ENCODE measurements at places on chromosomes 4 and X. TPM values are rescaled to one million over a fixed set of nuclear protein-coding genes. Genes with fewer than 3 reads are reported as not detected.
A peak's percentile ranks its signal among the peaks of the same experiment; 100 is the strongest.

- no peak overlapping the region for H3K4me3 ChIP-seq
- peaks cover 3% of the 10 kb centered on the region for H3K27me3 ChIP-seq
- H3K27ac ChIP-seq: no peak overlapping the region
- no peaks in the 10 kb centered on the region for H3K4me1 ChIP-seq
- DNase-seq: no peak
- no peaks in the 10 kb centered on the region for H3K36me3 ChIP-seq
Observed at GRCh38 chr4:38205261-38205660, 245.1 kb downstream of the PTTG2 start.

GRCh38 chrX:2811271-2811670 is 17.5 kb upstream of the GYG2 start:
- peaks cover 18% of the 10 kb centered on the region for H3K27me3 ChIP-seq
- DNase-seq: no peak
- H3K27ac ChIP-seq: no peak overlapping the region
- H3K36me3 ChIP-seq: no peaks in the 10 kb centered on the region

DNA sequence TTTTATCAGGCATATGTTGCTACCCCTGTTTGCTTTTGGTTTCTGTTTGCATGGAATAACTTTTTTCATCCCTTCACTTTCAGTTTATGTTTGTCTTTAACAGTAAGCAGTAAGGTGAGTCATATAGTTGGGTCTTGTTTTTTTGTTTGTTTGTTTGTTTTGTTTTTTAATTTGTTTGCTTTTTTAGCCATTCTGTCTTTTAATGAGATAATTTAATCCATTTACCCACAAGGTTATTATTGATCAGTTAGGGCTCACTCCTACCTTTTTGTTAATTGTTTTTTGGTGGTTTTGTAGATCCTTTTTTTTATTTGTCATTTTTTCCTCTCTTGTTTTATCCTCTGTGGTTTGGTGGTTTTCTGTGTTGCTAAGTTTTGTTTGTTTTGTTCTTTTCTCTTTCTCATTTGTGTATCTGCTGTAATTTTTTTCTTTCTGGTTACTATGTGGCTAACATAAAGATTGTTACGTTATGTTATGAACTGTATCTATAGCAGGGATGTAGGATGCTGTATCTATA is 379.5 kb upstream of the MAD2L1 start:
- H3K36me3 ChIP-seq: no peaks in the 10 kb centered on the region
- DNase-seq: no peak
- H3K4me3 ChIP-seq: no peak overlapping the region
- peaks cover 3% of the 10 kb centered on the region for H3K4me1 ChIP-seq
- peaks cover 9% of the 10 kb centered on the region for H3K27me3 ChIP-seq

- no peak for DNase-seq
- H3K4me1 ChIP-seq: peaks cover 2% of the 10 kb centered on the region
- H3K4me3 ChIP-seq: no peak overlapping the region
- no peaks in the 10 kb centered on the region for H3K36me3 ChIP-seq
Observed at GRCh38 chr4:128457726-128458125, 170.1 kb upstream of the PGRMC2 start.

DNA sequence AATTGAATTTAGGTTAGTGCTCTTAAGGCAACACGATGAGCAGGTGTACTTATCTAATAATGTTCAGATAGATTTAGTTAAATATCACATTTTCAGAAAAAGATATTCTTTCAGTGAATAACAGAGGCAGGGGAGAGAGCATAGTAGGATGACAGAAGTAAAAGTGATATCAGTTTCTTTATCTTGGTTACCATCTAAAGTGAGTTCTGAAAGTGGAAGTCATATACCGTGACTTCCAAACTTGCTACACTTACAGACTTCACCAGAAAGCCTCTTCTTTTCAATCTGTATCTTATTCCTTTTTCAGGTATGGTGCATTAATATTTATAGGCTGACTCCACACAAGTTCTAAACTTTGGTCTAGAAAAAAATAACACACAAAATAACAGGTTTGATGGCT is 124.9 kb downstream of the POU4F2 start:
- no peak overlapping the region for H3K27ac ChIP-seq
- H3K27me3 ChIP-seq: peaks cover 6% of the 10 kb centered on the region
- H3K36me3 ChIP-seq: no peaks in the 10 kb centered on the region
- no peak overlapping the region for H3K4me3 ChIP-seq
- no peaks in the 10 kb centered on the region for H3K4me1 ChIP-seq

DNA sequence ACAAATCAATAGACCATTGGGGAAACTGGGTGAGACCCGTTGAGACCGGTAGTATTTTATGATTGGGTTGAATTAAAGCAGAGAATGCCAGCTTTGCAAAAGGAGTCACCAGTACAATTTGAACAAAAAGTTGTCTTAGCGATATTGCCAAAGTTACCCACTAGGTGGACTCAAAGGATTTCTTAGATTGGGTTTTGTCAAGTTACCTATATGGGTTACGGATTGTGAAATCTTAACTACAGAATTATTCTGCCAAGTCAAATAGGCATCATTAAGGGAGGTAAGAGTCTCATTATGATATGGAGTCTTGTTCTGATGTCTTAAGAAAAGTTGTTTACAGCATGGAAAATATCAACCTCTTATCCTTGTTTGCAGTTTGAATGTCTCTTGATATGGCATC is 15.0 kb upstream of the CT47A1 start:
- no peaks in the 10 kb centered on the region for H3K36me3 ChIP-seq
- H3K4me3 ChIP-seq: no peak overlapping the region
- H3K4me1 ChIP-seq: no peaks in the 10 kb centered on the region
- no peak overlapping the region for H3K27ac ChIP-seq
- H3K27me3 ChIP-seq: no peaks in the 10 kb centered on the region
- no peak for DNase-seq

- no peaks in the 10 kb centered on the region for H3K36me3 ChIP-seq
- H3K27me3 ChIP-seq: no peaks in the 10 kb centered on the region
- no peak overlapping the region for H3K27ac ChIP-seq
- DNase-seq: no peak
- no peaks in the 10 kb centered on the region for H3K4me1 ChIP-seq
Observed at GRCh38 chrX:85215946-85216345, 27.6 kb downstream of the SATL1 start.

GRCh38 chrX:101485212-101485949 is at the start of gene ARMCX4:
TSS of gene ARMCX4 (plus strand) at chrX:101485456. CDS start at chrX:101488590, 3,134 bp downstream.
- H3K27me3 ChIP-seq: no peaks in the 10 kb centered on the region
- peak; percentile 15 for DNase-seq
- peak within 1 kb of the TSS; percentile 74 for H3K27ac ChIP-seq
- H3K36me3 ChIP-seq: no peaks in the 10 kb centered on the region
- peak within 1 kb of the TSS; percentile 89 for H3K4me3 ChIP-seq

DNA sequence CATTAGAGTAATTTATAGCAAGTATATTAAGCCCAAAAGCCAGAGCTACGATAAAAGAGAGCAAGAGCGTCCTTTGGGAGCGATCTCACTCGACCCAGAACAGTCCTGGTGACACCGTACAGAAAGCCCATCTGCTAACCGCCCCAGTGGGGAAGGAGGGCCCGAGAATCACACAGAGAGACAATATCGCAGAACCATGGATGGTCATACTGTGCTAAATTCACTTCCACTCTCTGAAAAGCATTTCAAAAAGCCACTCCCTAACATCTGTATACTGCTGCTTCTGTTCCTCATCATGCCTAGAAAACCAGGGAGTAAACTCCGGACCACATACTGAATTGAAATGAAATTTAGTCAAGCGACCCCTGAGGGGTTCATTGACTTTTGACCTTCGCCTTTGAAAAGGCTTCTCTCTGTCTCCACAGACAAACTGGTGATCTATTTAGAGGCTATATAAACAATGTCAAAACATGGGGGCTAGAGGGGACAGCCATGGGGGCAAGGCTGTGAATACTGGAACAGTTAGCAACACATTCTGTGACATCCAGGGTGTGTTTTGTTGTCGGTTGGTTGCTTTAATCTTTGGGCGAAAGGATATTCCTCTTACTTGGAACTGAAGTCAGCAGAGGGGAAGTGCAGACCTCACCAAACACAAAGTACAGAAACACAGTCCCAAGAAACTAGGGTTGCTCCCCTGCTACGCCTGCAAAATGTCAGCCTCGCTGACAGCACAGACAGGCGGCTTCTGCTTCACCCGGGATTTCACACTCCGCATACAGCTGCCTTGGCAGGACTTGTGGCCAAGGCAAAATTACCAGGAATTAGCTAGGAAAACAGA is 129.0 kb upstream of the RASGEF1B start:
- peaks cover 26% of the 10 kb centered on the region for H3K27me3 ChIP-seq
- no peak for DNase-seq
- no peak overlapping the region for H3K27ac ChIP-seq
- no peak overlapping the region for H3K4me3 ChIP-seq

DNA sequence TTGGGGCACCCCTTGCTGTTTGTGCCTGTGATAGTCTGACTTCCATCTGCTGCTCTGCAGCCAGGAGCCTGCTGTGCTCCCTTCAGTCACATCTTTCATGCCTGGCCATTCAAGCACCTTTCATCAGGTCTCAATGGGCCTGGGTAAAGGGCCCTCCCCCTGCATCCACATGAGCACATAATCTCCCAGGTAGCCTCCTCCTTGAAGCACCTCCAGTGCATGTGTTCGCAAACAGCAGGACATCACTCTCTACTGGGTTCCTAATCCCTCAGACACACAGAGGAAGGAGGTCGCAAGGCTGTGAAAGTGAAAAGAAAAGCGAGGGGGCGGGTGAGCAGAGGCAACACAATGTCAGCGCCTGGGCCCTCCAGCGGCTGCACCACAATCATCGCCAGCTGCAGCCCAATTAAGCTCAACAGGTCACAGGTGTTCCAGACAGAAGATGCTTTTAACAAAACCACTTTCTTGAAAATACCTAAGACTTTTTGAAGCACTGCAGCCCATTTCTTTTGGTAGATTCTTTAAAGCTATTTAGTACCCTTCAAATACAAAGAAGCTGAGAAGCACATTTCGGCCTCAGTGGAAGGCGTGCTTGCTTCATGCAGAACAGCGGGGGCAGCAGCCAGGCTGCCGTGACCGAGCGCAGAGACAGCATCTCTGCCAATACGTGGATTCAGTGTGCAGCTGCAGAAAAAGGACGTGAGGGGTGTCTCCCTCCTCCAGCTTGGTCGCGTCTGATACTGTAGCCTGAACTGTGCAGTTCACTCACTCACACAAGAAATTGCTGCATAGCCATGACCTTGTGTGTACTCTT is 92.2 kb upstream of the SPRY1 start:
- no peak for DNase-seq
- H3K36me3 ChIP-seq: peaks cover 4% of the 10 kb centered on the region
- H3K27me3 ChIP-seq: no peaks in the 10 kb centered on the region
- H3K4me1 ChIP-seq: no peaks in the 10 kb centered on the region

- no peaks in the 10 kb centered on the region for H3K36me3 ChIP-seq
- no peak overlapping the region for H3K4me3 ChIP-seq
- peaks cover 52% of the 10 kb centered on the region for H3K27me3 ChIP-seq
- DNase-seq: no peak
- no peaks in the 10 kb centered on the region for H3K4me1 ChIP-seq
Observed at GRCh38 chr4:145347684-145348083, 134.0 kb upstream of the SMAD1 start.

- peaks cover 6% of the 10 kb centered on the region for H3K4me1 ChIP-seq
- no peak for DNase-seq
- H3K27ac ChIP-seq: no peak overlapping the region
- peaks cover 59% of the 10 kb centered on the region for H3K27me3 ChIP-seq
- no peak overlapping the region for H3K4me3 ChIP-seq
Observed at GRCh38 chr4:71232056-71232430, 106.8 kb upstream of the SLC4A4 start.

DNA sequence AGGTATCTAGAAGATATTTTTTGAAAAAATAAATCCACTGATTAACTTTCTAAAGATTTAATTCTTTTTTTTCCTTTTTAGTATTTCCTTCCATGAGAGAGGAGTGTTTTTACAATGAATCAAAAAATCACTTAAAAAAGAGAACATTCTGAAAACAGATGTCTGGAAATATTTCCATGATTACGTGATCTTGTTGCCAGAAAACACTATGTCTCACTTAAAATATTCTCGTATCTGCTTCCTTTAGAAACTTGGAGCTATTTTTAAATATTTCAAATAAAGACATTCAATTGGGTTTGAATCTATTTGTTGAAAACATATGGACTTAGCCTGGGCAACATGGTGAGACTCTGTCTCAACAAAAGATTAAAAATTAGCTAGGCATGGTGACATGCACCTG is 232.8 kb upstream of the RASGEF1B start:
- H3K27ac ChIP-seq: no peak overlapping the region
- peaks cover 2% of the 10 kb centered on the region for H3K4me1 ChIP-seq
- peaks cover 4% of the 10 kb centered on the region for H3K36me3 ChIP-seq
- H3K27me3 ChIP-seq: no peaks in the 10 kb centered on the region
- no peak for DNase-seq
- no peak overlapping the region for H3K4me3 ChIP-seq

GRCh38 chr4:153239409-153239808 is 35.2 kb downstream of the TRIM2 start:
- peaks cover 9% of the 10 kb centered on the region for H3K4me1 ChIP-seq
- DNase-seq: no peak
- peaks cover 5% of the 10 kb centered on the region for H3K27me3 ChIP-seq
- no peak overlapping the region for H3K27ac ChIP-seq
- no peak overlapping the region for H3K4me3 ChIP-seq

DNA sequence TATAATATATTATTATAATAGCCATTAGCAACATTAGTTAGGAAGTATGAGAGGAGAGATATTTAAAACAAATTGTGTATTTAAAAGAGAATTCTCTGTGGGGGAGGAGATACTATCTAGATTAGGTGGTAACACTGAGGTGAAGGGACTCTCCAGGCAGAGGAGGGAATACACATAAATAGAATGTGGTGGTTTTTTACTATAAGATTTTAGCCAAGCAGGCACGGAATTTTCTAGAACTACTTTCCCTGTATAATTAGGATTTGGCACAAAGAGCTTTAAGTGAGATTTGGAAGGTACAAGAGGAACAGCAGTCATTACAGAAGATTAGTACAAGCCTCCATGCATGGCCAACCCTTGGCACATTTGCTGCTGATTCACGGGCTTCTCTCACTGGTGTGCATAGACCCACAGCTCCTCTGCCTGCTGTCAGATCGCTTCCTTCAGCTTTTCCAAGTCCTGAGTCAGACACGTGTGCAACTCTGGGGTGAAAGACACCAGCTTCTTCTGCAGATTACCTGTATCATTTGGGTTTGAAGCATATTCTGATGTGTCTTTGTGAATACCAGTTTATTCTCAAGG is 685.5 kb downstream of the KCTD8 start:
- no peaks in the 10 kb centered on the region for H3K36me3 ChIP-seq
- no peak for DNase-seq
- H3K4me1 ChIP-seq: no peaks in the 10 kb centered on the region
- no peak overlapping the region for H3K27ac ChIP-seq

GRCh38 chr4:7074426-7074825 is 6.6 kb upstream of the GRPEL1 start:
- no peak for DNase-seq
- H3K27ac ChIP-seq: no peak overlapping the region
- H3K36me3 ChIP-seq: no peaks in the 10 kb centered on the region
- peaks cover 5% of the 10 kb centered on the region for H3K27me3 ChIP-seq

The CNOT6L gene
- total RNA-seq: 160 TPM

The RNF128 gene
- total RNA-seq: not detected

The ARHGAP4 gene
- total RNA-seq: 404 TPM

The SHROOM3 gene
- not detected for total RNA-seq

The PAGE4 gene
- total RNA-seq: not detected

The HSPA4L gene
- total RNA-seq: not detected

The NR3C2 gene
- 42.5 TPM for total RNA-seq

The ENAM gene
- total RNA-seq: not detected

The GC gene
- total RNA-seq: not detected

The NAP1L2 gene
- 5.4 TPM for total RNA-seq

The PAGE5 gene
- 0.60 TPM for total RNA-seq

The NWD2 gene
- total RNA-seq: not detected
